Cardiac fibroblast (primary cell): ENCODE measurements at places on chromosomes 2 and 18.

DNA sequence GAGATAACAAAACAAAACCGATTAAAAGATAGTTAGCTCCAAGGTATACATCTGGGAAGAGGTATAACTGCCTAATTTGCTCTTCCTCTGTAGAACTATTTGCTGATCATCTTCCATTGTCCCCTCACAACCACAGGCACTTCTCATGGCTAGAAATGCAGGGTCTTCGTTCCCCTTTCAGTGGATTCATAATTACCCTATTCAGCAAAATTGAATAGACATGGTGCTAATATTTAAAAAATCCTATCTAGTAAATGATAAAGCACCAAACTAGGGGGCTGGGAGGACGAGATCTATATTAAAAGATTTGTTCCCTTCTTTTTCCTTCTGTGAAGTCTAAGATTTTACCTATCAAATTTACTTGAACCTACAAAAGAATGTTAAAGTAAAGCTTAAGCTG lies 30.8 kb upstream of the ADAM17 start:
- DNase-seq = no peak

GRCh38 chr2:42098571-42099437 lies 51.0 kb downstream of the PKDCC start:
- peak; percentile 39 for DNase-seq

DNA sequence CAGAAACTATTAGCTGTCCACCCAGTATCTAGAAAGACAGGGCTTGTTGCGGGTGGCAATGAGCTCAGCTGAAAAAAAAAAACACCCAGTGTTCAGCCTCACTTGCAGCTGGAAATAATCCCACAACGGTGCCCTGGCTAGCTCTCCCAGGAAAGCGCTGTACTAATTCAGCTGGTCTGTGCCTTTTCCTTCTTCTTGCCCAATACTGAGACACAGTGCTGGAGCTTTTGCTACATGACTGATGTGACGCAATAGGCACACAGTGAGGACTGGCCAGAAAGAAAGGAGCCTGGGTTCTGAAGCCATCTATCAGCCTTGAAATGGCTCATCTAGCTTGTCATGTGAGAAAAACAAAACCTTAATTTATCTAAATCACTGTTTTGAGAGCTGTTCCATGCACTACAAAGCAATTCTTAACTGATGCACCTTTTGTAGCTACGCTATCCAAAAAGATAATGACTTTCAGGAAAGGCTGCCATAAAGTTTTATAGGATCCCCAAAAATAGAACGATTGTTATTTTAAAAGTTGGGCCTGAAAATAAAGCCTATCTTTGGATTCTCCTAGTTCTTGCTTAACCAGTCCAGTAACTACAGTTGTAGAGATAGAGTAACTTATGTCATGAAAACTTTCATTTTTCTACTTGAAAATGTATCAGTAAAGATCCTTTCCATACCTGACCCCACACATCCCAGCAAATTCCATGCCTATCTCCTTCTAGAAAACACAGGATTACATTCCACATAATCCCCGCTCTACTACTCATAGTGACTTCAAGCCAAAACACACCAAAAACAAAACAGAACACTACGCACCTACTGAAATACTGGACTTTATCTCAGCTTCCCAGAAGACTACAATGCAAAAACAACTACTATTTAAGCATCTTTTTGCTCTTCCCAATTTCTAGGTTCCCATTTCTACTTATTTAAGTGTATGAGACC lies 15.9 kb downstream of the KIDINS220 start:
- DNase-seq = peak; percentile 71

GRCh38 chr2:3435445-3435844 lies 56.0 kb downstream of the TRAPPC12 start:
- no peak for DNase-seq

GRCh38 chr2:67281101-67281500 lies 116.0 kb upstream of the ETAA1 start:
- DNase-seq = no peak

DNA sequence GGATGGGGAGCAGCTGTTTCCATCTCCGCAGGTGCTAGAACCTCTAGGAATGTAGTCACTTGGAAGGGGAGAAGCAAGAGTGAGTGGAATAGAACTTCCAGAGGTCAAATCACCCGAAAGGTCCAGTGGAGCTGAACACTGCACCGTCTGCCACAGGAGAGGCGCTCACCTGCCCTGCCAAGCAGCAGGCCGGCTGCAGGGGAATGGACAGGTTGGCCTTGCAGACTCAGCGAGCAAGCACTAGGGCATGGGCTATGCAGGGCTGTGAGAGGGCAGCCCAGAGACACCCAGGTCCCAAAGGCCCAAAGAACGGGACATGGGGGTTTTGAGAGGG lies 214.2 kb downstream of the TNS1 start:
- DNase-seq = no peak
